Colonic mucosa (tissue), 4 donors: ENCODE measurements at places on chromosomes 2 and 18.

DNA sequence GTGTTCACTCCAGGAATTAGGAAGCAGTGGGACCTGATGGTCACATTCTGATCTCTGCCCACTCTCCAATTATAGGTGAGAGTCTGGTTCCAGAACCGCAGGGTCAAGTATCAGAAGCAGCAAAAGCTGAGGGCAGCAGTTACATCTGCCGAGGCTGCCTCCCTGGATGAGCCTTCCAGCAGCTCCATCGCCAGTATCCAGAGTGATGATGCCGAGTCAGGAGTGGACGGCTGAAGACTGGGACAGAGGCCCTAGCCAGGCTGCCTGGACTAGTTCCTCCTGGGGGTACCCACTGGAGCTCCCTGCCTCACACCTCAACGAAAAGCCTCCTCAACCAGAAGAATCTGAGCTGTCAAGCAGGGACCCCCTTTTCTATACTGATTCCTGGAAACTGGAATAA, 3.3 kb upstream of the SMYD5 start:
- DNase-seq: no peak

DNA sequence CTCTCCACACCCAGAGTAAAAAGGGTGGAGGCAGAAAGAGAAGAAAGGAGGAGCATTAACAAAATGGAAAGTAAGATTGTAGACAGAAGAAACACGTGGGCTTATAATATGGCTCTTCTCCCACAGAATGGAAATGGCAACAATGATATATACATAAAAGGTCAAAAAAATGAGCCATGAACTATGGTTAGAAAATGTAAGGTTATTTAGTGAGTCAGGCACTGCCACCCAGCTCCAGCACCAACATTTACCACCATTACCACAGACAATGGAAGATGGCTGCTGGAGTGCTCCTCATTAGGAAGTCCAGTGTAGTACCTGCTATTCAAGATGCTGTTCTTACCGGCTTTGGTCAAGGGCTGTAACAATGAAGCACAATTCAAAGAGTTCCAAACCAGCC, 258.0 kb downstream of the ZEB2 start:
- no peak for DNase-seq

- peak; percentile 29 for DNase-seq
These were observed 24.1 kb downstream of the MRPL35 start for GRCh38 chr2:86223140-86223926.

- no peak for DNase-seq
These were observed 23.8 kb upstream of the TXNDC2 start for GRCh38 chr18:9861933-9862332.

DNA sequence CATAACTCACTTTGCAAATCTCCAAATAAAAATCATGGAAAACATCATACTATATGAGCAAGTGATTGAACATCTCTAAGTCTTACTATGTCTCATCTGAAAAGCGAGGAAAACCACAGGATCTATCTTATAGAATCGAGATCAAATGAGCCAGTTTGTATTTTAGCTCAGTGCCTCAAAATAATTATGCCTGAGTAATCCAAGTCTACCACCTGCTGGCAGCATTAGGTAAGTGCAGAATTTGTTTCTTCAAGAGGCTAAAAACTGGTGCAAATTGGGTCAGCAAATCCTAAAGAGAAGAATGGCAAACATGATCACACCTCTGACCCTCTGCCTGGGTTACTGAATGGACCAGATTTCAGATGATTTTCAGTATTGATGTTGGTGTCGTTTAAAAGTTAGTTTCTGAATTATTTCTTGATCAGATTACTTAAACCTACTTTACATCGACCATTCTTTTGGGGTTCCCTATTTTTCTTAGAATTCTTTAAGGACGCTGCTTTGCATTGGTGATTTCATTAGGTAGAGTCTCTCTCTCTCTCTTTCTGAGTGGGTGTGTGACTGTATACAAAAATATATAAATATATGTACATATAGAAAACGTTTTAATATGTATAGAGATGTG, 12.7 kb upstream of the FHOD3 start:
- peak; percentile 43 for DNase-seq

GRCh38 chr2:23777826-23778225, 149.1 kb downstream of the ATAD2B start:
- no peak for DNase-seq

- no peak for DNase-seq
These were observed 51.0 kb upstream of the KCNG2 start for GRCh38 chr18:79746730-79747129.

DNA sequence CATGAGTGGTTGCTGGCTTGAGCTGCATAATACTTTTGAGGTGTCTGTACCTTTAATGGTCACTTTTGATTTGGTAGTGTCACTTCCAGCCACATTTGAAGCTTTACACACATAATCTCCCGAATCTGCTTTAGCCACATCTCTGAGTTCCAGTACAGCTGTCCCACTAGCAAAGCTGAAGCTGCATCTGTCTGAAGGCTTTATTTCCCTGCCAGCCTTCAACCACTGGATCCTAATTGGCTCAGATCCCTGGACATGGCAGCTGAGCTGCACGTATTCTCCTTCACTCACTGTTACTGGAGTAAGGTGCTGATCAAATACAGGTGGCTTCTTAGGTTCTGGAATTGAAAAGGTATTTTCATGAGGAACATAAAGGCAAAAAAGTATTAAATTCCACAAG, 99.7 kb downstream of the TTN start:
- no peak for DNase-seq

DNA sequence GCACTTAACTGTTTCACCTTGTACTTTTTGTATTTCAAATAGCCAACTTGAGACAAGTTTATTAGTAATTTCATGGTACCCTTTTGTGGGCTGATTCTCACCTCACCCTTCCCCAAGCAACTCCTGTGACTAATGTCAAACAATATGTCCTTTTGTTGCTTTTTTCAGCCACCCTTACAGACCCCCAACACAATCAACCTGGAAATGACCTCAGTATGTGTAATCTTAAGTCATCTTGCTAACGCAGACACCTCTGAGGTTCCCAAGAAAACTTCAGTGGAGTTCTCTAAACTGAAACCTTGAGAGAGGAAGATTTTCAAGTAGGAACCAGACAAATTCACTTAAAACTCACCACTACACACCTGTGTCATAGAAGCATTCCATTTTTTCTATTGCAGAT, 69.5 kb downstream of the KYNU start:
- DNase-seq: no peak

DNA sequence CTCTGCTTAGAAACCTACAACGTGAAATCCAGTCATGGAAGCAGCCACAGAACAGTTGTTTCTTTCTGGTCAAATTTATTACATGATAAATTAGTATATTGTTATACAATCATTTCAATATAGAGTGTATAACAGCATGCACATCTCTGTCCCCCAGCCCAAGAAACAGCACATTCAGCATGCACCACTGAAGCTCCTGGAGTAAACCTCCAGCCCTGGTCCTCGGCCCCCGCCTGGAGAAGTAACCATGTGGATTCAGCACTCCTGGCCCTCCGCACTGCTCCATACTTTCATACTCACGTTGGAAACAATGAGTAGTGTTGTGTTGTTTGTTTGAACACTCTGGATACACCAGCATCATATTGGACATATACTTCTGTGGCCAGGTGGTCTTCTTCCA, 15.3 kb upstream of the ID2 start:
- no peak for DNase-seq

GRCh38 chr2:188450732-188451483, 159.2 kb downstream of the GULP1 start:
- DNase-seq: no peak

DNA sequence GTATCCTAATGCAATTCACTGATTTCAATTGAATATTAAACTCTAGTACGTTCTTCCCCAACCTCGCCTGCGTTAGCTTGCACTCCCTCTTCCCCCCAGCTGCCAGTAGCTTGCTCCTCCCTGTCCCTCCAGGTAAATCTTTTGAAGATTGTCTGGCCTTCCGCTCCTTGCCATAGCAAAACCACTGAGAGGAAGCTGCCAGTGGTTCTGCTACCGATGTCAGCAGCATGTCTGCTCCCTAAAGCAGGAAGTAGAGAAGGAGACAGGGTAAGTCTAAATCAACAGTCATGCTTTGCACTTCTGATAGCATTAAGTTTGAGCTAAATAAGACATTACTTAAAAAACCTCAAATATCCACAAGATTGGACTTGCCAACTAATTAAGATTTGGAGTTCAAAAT, 89.1 kb downstream of the SCN2A start:
- no peak for DNase-seq

- no peak for DNase-seq
These were observed 807.1 kb downstream of the RNF144A start for GRCh38 chr2:7724336-7724735.

DNA sequence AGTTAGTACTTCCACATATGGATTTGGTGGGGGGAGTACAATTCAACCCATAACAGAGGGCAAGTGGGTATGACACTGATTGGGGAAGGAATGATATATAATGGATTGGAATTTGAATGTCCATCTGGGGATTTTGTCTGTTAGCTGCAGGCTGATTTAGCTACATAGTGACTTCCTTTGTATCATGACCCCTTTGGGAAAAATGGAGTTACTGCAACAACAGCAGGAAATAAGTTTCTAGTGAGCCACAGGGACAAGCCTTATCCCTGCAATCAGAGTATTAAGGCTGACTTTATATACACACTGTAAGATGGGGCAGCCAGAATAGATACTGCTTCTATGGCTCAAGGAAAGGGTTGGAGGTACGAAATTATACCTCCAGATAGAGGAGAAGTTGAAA, 404.4 kb upstream of the MEIS1 start:
- no peak for DNase-seq

DNA sequence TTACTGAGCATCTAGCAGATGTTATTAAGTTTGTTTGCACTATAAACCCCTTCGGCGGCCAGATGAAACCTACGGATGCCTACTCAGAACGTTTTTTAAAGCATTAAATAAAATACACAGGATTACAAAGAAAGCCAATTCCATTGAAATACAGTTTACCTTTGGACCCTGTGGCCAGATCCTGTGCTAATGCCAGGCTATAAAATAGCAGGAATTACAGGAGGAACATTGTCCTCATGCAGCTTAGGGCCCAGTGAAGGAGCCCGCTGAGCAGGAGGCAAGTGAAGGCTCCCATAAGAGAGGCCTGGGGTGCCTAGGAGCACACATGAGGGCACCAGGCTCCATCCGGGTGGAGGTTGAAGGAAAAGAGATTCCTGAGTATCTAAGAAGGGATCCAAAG, 310.4 kb downstream of the MTX2 start:
- peak; percentile 36 for DNase-seq
